Head of caudate nucleus (tissue), 42 donors: ENCODE measurements at places on chromosomes 7 and 10.

DNA sequence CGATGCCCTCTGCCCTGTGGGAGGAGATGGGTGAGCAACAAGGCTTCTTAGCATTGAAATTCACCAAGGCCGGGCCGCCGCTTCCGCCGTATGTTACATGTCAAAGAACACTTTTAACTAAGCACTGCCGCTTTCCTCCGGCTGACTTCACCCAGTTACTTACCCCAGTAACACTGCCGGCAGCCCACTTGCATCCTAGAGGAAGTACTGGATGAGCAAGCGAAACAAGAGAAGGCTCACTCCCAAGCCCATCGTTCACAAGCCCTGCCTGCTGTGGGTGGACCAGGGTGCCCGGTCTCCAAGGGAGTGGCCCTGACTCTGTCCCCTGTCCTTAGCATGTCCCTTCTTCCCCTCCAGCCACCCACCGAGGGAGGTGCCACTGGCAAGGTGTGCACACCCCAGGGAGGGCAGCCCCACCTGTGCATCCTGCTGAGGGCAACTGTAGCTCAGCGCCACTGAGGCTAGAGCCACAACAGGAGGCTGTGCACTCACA, 73.1 kb upstream of the EBF3 start:
- DNase-seq = no peak

GRCh38 chr7:50783801-50784507, 1.3 kb upstream of the GRB10 start:
- no peak for DNase-seq

DNA sequence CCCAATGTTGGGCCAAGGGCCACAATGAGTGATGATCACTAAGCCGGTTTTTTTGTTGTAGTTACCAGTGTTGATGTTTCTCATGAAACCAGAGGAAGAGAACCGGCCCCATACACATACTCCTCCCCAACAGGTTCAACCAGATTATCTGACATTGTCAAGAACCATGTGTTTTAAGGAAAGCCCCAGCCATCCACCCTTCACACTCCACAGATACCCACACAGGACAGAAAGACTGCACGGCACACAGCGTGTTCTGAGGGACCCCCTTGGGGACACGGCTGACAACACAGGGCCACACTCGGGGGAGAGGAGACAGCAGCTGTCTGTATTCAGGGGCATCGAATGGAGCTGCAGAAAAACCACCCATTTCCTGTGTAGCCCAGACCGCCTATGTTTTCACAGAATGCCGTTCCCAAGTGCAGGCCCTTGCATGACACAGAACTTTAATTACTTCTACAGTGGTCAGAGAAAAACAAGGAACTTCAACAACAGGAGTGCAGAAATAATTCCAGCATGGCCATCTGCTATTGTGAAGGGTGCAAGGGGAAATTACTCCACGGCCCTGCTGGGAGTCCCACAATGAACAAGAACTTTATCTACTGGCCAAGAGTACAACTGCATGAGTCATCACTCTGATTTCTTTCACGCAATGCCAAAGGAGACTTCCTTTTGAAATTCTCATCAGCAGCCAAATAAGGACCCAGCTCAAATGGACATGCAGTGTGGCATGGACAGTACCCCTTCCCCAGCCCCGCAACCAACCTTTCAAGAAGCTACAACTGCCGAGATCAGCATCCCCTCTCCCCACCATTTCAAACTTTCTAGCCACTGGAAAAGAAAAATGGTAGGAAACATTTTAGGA, 2.3 kb downstream of the KLF6 start:
- DNase-seq = peak; percentile 47

DNA sequence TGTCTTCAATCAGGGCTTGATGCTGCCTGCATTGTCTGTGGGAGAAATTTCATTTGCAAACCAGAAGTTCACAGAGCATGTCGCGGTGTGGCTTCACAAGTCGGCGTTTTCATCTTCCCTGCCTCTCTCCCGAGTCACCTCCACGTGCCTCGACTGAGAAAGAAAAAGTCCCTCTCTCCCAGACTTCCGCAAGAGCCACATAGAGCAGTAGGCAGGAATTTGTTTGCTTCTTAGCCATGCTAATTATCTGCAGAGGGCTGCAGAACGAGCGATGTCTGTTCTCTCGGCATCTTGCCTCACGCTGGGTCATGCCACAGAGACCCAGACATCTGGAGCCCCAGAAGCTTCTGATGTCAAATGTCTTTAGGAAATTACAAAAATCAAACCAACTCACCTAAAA, 272.2 kb downstream of the TCF7L2 start:
- no peak for DNase-seq

- DNase-seq = no peak
Measured at GRCh38 chr10:110109511-110109910, 97.9 kb upstream of the MXI1 start.
